ENCODE measurements at places on chromosomes 6 and 20.

DNA sequence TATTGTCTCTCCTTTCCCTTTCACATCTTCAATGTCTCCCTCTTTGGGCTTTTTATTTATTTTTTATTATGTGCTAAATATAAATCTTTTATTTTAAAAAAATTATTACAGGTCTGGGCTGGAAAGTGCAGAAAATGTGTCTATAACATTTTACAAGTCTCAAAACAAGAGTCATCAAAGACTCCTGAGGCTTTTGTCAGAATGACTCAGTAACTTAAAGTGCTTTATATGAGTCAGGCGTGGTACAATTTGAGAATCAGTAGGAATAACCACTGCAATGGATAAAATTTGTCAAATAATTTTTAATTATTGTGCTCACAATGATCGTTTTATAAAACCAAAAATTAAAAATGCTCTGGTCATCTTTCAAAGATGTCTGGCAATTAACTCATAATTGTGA lies 193.9 kb downstream of the MMUT start:
- DNase-seq = no peak

- no peak for DNase-seq
These were observed 157.8 kb upstream of the SALL4 start for GRCh38 chr20:51960047-51960675.

GRCh38 chr20:15900443-15900842 lies 672.8 kb downstream of the KIF16B start:
- no peak for DNase-seq

GRCh38 chr6:27863962-27864905 lies 48.0 kb downstream of the OR2B2 start:
- no peak for DNase-seq

GRCh38 chr6:126535595-126535994 lies 195.7 kb downstream of the CENPW start:
- DNase-seq = no peak

DNA sequence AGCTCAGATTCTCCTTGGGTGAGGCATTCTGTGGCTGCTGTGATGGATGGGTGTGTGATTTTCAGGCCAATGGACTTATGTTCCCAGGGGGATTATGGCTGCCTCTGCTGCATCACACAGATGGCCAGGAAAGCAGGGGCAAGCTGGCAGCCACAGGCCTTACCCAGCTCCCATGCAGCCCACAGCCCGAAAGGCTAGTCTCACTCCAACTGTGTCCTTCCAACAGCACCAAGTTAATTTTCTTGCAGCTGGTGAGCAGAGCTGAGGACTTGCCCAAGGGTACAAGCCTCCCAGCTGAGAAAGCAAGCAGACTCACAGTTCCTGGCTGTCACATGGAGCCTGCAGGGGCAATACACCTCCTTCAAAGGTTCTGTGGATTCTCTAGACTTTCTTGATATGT lies 155.2 kb upstream of the KHDRBS2 start:
- no peak for DNase-seq

GRCh38 chr20:48406912-48407340 lies 420.9 kb downstream of the PREX1 start:
- no peak for DNase-seq

GRCh38 chr20:53905019-53905819 lies 165.2 kb downstream of the BCAS1 start:
- no peak for DNase-seq

DNA sequence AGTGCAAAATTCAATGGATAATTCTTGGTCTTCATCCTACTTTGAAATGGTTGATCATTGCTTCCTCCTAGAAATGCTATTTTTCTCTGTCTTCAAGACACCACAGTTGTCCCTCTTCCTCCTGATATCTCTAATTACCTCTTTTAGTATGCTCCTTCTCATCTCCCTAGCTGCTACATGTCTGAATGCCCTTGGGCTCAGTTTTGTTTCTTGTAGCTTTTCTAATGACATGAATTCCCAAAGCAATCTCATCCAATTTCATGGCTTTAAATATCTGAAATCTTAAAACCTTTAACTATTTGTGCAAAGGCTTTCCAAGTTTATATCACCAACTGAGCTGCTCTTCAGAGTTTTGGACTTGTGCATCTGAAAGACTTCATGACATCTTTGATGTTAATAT lies 120.2 kb upstream of the RGS17 start:
- no peak for DNase-seq

DNA sequence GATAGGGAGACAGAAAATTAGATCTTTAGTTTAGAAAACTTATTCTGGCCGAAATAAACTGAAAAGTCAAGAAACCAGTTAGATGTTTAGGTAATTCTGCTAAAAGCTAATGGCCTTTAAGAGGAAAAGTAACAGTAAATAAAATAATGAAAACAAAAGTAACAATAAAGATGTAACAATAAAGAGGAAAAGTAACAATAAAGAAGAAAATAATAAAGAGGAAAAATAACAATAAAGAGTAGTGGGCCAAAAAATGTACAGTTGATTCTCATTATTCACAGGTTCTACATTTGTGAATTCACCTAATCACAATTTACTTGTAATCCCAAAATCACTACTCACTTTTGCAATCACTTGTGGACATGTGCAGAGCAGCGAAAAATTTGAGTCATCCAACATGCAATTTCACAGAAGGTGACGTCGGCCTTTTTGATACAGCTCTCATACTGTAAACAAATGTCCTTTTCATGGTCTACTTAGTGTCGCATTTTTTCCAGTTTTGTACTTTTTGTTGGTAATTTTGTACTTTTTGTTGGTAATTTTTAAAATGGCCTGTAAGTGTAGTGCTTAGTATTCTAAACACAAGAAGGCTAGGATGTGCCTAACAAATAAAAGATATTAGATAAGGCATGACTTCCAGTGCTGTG lies 24.0 kb downstream of the HBS1L start:
- DNase-seq = no peak

- no peak for DNase-seq
These were observed 90.6 kb downstream of the ATXN1 start for GRCh38 chr6:16670617-16671051.

- no peak for DNase-seq
These were observed 86.4 kb downstream of the ZHX3 start for GRCh38 chr20:41231136-41231535.

DNA sequence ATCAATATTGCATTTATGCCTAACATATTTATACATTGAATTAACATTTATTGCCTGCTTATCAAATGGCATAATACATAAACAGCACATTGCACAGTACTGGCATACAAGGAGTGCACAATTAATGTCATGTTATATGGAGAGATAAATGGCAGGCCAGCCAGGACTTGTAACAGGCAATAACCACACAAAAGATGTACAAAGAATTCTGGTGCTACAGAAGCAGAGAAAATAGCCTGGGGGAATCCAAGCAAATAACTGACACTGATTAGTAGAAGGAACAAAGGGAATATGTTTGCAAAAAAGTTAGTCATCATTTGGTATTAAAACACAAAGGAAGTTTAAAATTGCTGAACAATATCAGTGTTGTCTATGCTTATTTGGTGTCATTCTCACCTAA lies 27.3 kb downstream of the COL21A1 start:
- DNase-seq = no peak

DNA sequence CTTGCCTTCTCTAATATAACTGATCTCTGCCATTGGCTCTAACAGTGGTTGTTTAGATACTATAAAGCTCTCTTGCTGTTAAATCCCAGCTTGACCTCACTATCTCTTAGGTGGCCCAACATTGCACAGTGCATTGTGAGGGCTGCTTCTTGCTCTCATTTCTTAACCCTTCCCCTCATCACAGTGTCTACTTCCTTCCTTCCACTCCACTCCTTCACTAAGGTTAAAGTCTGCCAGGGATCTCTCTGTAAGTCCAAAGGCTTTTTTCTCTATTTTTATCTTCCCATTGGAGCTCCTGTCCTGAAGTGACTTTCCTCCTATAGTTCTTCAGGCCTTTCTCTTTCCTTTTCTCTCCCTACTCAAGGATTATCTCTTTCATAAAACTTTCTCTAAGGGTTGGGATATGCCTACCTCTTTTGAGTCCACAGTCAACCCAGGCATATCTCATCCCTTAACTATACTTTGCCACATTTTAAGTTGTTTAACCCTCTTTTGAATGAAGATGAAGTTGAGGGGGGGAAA lies 4.0 kb upstream of the TBC1D22B start:
- no peak for DNase-seq

GRCh38 chr6:166815629-166816028 lies 140.7 kb downstream of the RNASET2 start:
- DNase-seq = no peak

- no peak for DNase-seq
These were observed 53.8 kb downstream of the ABHD12 start for GRCh38 chr20:25336561-25337422.

Measured in activated CD8-positive, alpha-beta memory T cell treated with anti-CD3 and anti-CD28 coated beads for 4 hours (primary cell).